ENCODE measurements at places on chromosomes 13 and 19. TPM values are rescaled to one million over a fixed set of nuclear protein-coding genes. Genes with fewer than 3 reads are reported as not detected.

Gene ZSCAN4
- not detected for total RNA-seq

Gene RXFP2
- total RNA-seq = not detected

Gene ZNF121
- 27.9 TPM for total RNA-seq

Gene ZNF230
- total RNA-seq = 2.5 TPM

Gene LILRA1
- not detected for total RNA-seq

Gene CCNA1
- total RNA-seq = 7.5 TPM

Gene CEACAM19
- total RNA-seq = 1.6 TPM

Gene ELSPBP1
- not detected for total RNA-seq

Gene ARHGEF18
- 17.1 TPM for total RNA-seq

Gene GRK1
- not detected for total RNA-seq

Gene PCDH8
- total RNA-seq = not detected

Gene SYCN
- total RNA-seq = not detected

Gene NTF4
- not detected for total RNA-seq

Gene EVI5L
- 18.2 TPM for total RNA-seq

Gene LIM2
- total RNA-seq = not detected

Gene LHB
- total RNA-seq = not detected

Gene ZNF492
- total RNA-seq = under 0.01 TPM

Gene UPK1A
- not detected for total RNA-seq

Gene ZNF579
- 6.5 TPM for total RNA-seq

Gene OR10H4
- total RNA-seq = not detected

Gene CEACAM20
- total RNA-seq = not detected

Gene FCER2
- not detected for total RNA-seq

Gene KRTDAP
- total RNA-seq = not detected

Gene MRI1
- total RNA-seq = 25.6 TPM

Gene ANGPTL4
- total RNA-seq = 290 TPM

Gene TMEM238
- total RNA-seq = not detected

Gene PGPEP1
- 3.4 TPM for total RNA-seq

Gene HPN
- total RNA-seq = 0.49 TPM

Gene KDM4B
- total RNA-seq = 28.7 TPM

Gene TRAPPC2B
- 12.5 TPM for total RNA-seq

Gene SIGLEC8
- total RNA-seq = not detected

Gene IGFL4
- total RNA-seq = not detected

Gene OR10H2
- total RNA-seq = not detected

Gene UBE2L5
- not detected for total RNA-seq

Data from cardiac atrium fibroblast (primary cell).